ENCODE measurements at places on chromosomes 2 and 18.

GRCh38 chr18:75530566-75531211, 103.2 kb upstream of the SMIM21 start:
- DNase-seq: no peak
- no peak overlapping the region for H3K27ac ChIP-seq
- no peak overlapping the region for H3K4me3 ChIP-seq
- H3K27me3 ChIP-seq: no peaks in the 10 kb centered on the region

- DNase-seq: no peak
- H3K4me3 ChIP-seq: no peak overlapping the region
- H3K27me3 ChIP-seq: no peaks in the 10 kb centered on the region
- H3K4me1 ChIP-seq: peaks cover 10% of the 10 kb centered on the region
Observed at GRCh38 chr2:213411582-213412289, 127.5 kb downstream of the SPAG16 start.

DNA sequence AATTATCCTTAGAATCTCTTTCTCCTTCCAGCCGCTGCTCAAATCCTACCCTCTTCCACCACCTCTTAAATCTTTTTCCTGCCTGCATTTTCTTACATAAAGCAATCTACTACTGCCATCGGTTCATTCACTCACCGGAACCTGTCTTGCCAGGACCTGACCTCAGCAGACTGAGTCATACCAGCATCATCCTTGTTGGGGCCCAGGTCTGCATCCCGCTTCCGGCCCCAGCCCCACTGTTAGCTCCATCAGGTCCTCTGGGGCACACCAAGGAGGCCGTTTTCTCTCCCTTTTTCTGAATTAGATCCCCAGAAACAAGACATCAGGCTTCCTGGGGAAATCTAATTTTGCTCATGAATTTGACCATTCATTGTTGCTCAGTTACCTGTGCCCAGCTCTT, 42.7 kb upstream of the TGFA start:
- peak; percentile 87 for DNase-seq
- peaks cover 29% of the 10 kb centered on the region for H3K4me1 ChIP-seq
- H3K4me3 ChIP-seq: no peak overlapping the region
- H3K27ac ChIP-seq: peak overlapping the region; percentile 97
- H3K27me3 ChIP-seq: no peaks in the 10 kb centered on the region

DNA sequence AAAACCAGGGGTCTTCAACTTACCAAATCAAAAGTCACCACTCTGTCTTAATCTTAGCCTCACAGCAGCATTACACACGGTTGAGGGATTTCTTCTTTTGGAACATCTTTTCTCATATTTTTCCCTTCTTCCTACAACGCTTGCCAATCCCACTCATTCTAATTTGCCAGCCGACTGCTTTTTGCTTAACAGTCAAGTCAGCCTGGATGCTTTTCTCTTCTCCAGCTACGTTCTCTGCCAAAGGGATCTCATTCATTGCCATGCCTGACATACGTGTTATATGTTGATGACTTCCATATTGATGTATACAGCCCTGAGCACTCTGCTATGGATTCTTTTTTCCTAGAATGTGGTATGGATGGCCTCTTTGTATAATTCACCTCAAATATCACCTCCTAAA, 37.3 kb downstream of the CDH19 start:
- H3K4me3 ChIP-seq: no peak overlapping the region
- H3K27me3 ChIP-seq: peaks cover 3% of the 10 kb centered on the region
- DNase-seq: no peak
- no peak overlapping the region for H3K27ac ChIP-seq
- H3K4me1 ChIP-seq: no peaks in the 10 kb centered on the region

- no peak overlapping the region for H3K27ac ChIP-seq
- H3K36me3 ChIP-seq: no peaks in the 10 kb centered on the region
- H3K4me1 ChIP-seq: no peaks in the 10 kb centered on the region
- DNase-seq: no peak
- H3K4me3 ChIP-seq: no peak overlapping the region
Observed at GRCh38 chr18:58558471-58558870, 70.4 kb downstream of the ALPK2 start.

- no peak overlapping the region for H3K4me3 ChIP-seq
- H3K36me3 ChIP-seq: no peaks in the 10 kb centered on the region
- peaks cover 15% of the 10 kb centered on the region for H3K27me3 ChIP-seq
- no peak for DNase-seq
- no peak overlapping the region for H3K27ac ChIP-seq
Observed at GRCh38 chr2:71253476-71253875, 26.6 kb upstream of the PAIP2B start.

DNA sequence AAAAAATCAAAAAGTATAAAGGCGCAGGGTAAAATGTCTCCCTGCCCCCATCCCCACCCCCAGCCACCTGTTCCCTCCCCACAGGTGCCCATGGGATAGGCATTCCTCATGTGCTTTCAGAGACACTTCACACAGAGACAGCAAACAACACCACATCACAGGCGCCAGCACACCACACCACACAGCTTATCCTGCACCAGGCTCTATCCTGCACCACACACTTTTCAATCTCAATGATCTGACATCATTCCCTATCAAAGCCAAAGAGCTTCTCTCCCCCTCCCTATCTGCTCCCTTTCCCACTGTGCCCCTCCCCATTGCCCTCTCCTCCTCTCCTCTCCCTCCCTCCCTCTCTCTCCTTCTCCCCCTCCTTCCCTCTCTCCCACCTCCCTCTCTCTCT, 15.5 kb downstream of the FAM178B start:
- H3K27ac ChIP-seq: no peak overlapping the region
- H3K4me3 ChIP-seq: no peak overlapping the region
- no peak for DNase-seq
- no peaks in the 10 kb centered on the region for H3K4me1 ChIP-seq

DNA sequence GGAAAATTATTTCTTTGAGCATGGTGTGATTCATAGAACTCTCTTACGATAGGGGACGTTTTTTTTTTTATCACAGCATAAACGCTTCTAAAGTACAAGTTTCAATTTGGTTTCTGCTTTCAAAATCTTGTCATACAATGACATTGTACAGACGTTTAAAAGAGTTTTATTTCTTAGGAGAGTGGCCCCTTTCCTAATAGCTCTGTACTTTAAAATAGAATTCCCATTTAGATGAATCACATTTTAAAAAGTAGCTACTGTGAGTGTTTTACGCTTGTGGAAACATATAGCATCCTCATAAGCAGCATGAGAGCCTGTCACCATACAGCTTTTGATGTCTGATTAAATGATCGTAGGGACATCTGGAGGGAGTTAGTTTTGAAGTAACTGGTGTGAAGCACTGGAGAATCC, 510.9 kb downstream of the PARD3B start:
- no peaks in the 10 kb centered on the region for H3K27me3 ChIP-seq
- no peak overlapping the region for H3K4me3 ChIP-seq
- DNase-seq: no peak
- H3K4me1 ChIP-seq: peaks cover 3% of the 10 kb centered on the region
- H3K36me3 ChIP-seq: no peaks in the 10 kb centered on the region
- H3K27ac ChIP-seq: no peak overlapping the region

GRCh38 chr2:72562451-72563153, 263.2 kb downstream of the EXOC6B start:
- H3K27me3 ChIP-seq: no peaks in the 10 kb centered on the region
- H3K4me1 ChIP-seq: no peaks in the 10 kb centered on the region
- no peaks in the 10 kb centered on the region for H3K36me3 ChIP-seq
- DNase-seq: no peak

DNA sequence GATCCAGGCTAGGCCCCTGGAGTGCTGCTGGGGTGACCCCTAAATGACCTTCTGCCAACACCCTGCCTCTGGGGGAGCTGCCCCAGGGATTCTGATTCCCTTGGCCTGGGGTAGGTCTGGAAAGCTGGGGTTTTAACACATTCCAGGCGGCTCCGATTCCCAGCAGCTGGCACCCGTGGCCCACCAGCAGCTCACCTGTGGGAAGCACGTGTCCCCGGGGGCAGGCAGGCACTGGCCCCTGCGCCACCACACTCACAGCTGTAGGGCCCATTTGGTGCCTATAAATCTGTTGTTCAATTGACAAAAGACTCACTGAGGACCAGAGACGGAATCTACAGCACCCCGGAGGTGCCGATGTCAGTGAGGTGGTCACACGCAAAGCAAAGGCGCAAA, 4.1 kb upstream of the KLHL30 start:
- no peaks in the 10 kb centered on the region for H3K27me3 ChIP-seq
- no peak overlapping the region for H3K4me3 ChIP-seq
- H3K4me1 ChIP-seq: no peaks in the 10 kb centered on the region

DNA sequence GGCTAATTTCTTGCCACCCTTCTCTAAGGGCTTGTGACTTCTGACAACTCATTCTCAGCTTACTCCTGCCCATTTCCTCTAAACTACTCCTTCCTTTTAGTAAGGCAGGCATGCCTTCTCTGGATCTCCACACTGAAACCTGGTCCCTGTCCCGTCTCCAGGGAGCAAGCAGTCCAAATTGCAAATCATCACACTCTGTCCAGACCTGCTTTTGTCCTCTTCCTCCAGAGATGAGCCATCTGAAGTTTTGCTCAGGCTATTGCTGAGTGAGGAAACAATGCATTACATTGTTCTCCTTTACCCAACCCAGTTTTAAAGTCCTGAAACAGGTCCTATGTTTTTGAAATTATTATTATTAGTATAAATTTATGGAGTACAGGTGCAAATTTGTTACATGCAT, 57.3 kb downstream of the ARHGAP25 start:
- no peaks in the 10 kb centered on the region for H3K27me3 ChIP-seq
- no peak for DNase-seq
- no peaks in the 10 kb centered on the region for H3K36me3 ChIP-seq
- H3K4me3 ChIP-seq: no peak overlapping the region
- peak overlapping the region; percentile 9 for H3K27ac ChIP-seq
- H3K4me1 ChIP-seq: peaks cover 17% of the 10 kb centered on the region

GRCh38 chr2:14480906-14481305, 151.6 kb upstream of the LRATD1 start:
- H3K27me3 ChIP-seq: no peaks in the 10 kb centered on the region
- H3K4me3 ChIP-seq: no peak overlapping the region
- no peak for DNase-seq
- no peaks in the 10 kb centered on the region for H3K36me3 ChIP-seq
- H3K27ac ChIP-seq: no peak overlapping the region
- H3K4me1 ChIP-seq: no peaks in the 10 kb centered on the region

GRCh38 chr2:57549642-57550102, 496.9 kb upstream of the VRK2 start:
- H3K4me1 ChIP-seq: no peaks in the 10 kb centered on the region
- H3K27me3 ChIP-seq: no peaks in the 10 kb centered on the region
- no peak overlapping the region for H3K4me3 ChIP-seq
- H3K36me3 ChIP-seq: no peaks in the 10 kb centered on the region

- H3K4me1 ChIP-seq: no peaks in the 10 kb centered on the region
- no peak overlapping the region for H3K27ac ChIP-seq
- DNase-seq: no peak
- no peaks in the 10 kb centered on the region for H3K36me3 ChIP-seq
- H3K4me3 ChIP-seq: no peak overlapping the region
Observed at GRCh38 chr18:616380-616995, 19.7 kb downstream of the CLUL1 start.

GRCh38 chr2:88016086-88016959, at the start of gene RNU2-63P:
Gene RNU2-63P, minus strand, starts transcription at chr2:88016547.
- H3K36me3 ChIP-seq: no peaks in the 10 kb centered on the region
- no peaks in the 10 kb centered on the region for H3K27me3 ChIP-seq
- DNase-seq: no peak
- peak within 1 kb of the TSS; percentile 44 for H3K27ac ChIP-seq
- H3K4me1 ChIP-seq: no peaks in the 10 kb centered on the region

GRCh38 chr2:3024401-3024935, 353.1 kb downstream of the EIPR1 start:
- H3K36me3 ChIP-seq: no peaks in the 10 kb centered on the region
- H3K27me3 ChIP-seq: no peaks in the 10 kb centered on the region
- H3K27ac ChIP-seq: no peak overlapping the region
- H3K4me1 ChIP-seq: no peaks in the 10 kb centered on the region

- DNase-seq: no peak
- H3K4me3 ChIP-seq: no peak overlapping the region
- H3K27me3 ChIP-seq: no peaks in the 10 kb centered on the region
- no peaks in the 10 kb centered on the region for H3K36me3 ChIP-seq
Observed at GRCh38 chr2:109482361-109482861, 131.4 kb downstream of the SEPTIN10 start.

- peaks cover 7% of the 10 kb centered on the region for H3K36me3 ChIP-seq
- no peaks in the 10 kb centered on the region for H3K27me3 ChIP-seq
- H3K4me3 ChIP-seq: no peak overlapping the region
- H3K4me1 ChIP-seq: peaks cover 72% of the 10 kb centered on the region
Observed at GRCh38 chr2:160371251-160372009, 122.2 kb downstream of the RBMS1 start.

DNA sequence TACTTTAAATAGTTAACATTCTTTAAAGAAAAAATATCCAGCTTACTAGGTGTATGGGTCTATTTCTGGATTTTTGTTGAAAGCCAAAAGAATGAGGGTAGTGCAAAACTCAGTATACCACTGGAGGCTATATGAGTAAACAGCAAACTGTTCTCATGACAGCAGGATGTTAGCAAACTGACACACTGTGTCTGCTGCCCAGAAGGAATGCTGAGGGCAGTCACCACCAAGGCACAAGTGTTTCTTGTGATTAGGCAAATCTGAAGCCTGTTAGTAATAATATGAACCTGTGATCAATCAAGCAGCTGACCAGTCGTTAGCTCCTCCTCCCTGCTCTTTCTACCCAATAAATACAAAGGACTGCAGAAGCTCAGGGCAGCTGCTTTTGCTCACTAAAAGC, 50.5 kb upstream of the SULT1C3 start:
- no peaks in the 10 kb centered on the region for H3K36me3 ChIP-seq
- H3K27me3 ChIP-seq: no peaks in the 10 kb centered on the region
- H3K4me1 ChIP-seq: peaks cover 5% of the 10 kb centered on the region
- no peak overlapping the region for H3K4me3 ChIP-seq

GRCh38 chr2:153291718-153292117, 186.8 kb downstream of the RPRM start:
- no peak overlapping the region for H3K4me3 ChIP-seq
- no peak for DNase-seq
- no peak overlapping the region for H3K27ac ChIP-seq
- no peaks in the 10 kb centered on the region for H3K4me1 ChIP-seq
- H3K36me3 ChIP-seq: no peaks in the 10 kb centered on the region

- H3K4me1 ChIP-seq: no peaks in the 10 kb centered on the region
- no peaks in the 10 kb centered on the region for H3K36me3 ChIP-seq
- H3K27ac ChIP-seq: no peak overlapping the region
- H3K27me3 ChIP-seq: no peaks in the 10 kb centered on the region
Observed at GRCh38 chr2:20925265-20925889, 102.5 kb upstream of the LDAH start.

DNA sequence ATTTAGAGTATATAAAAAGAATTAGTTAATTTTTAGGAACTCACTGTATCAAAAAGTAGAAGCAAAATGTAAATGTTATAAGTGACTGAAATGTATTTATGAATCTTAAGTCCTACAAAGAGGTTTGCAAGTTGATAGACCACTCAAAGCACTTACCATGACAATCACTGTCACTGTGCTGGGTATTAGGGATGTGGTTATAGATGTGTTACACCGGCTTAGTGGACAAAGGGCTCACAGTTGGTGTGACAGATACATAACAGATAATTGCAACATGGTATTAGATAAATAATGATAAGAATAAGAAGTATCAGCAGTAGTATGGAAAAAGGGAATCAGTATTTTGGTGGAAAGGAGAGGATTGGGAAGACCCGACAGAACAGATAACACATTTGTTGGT, 21.6 kb downstream of the AGFG1 start:
- H3K4me3 ChIP-seq: no peak overlapping the region
- peaks cover 31% of the 10 kb centered on the region for H3K36me3 ChIP-seq
- H3K4me1 ChIP-seq: no peaks in the 10 kb centered on the region
- H3K27ac ChIP-seq: no peak overlapping the region
- H3K27me3 ChIP-seq: no peaks in the 10 kb centered on the region

Data from RWPE2 (cell line).